ENCODE measurements at places on chromosomes 5 and 9.

DNA sequence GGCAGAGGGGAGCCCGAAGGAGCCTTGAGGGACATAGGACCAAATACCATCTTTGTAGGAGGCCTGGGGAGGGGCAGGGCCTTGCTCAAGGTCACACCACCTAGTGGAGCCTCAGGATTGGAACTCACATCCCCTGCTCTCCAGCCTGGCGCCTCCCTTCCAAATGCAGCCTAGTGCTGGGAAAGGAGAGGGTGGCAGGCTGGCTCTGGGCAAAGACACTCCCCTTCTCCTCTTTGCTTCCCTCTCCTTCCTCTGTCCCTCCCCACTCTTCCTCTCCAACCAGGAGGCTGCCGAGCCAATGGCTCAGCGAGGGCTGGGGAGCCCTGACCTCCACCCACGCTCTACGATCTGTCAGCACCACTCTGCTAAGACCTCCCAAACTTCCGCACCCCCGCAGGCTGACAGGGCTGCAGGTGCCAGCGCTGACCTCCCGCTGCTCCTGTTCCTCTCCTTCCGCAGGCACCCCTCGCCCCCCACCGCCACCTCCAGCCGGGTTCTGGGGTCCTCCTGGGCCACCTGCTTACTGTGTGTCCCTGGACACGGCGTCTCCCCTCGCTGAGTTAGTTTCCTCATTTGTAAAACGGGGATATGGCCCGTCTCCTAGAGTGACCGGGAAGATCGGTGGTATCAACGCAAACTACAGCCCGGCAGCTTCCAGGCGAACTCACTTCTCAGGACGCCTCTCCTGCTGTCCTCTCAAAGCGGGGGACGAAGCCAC is 52.9 kb downstream of the C9orf50 start:
- no peak for DNase-seq

GRCh38 chr5:150236981-150237754 is 47.3 kb downstream of the SLC6A7 start:
- no peak for DNase-seq

DNA sequence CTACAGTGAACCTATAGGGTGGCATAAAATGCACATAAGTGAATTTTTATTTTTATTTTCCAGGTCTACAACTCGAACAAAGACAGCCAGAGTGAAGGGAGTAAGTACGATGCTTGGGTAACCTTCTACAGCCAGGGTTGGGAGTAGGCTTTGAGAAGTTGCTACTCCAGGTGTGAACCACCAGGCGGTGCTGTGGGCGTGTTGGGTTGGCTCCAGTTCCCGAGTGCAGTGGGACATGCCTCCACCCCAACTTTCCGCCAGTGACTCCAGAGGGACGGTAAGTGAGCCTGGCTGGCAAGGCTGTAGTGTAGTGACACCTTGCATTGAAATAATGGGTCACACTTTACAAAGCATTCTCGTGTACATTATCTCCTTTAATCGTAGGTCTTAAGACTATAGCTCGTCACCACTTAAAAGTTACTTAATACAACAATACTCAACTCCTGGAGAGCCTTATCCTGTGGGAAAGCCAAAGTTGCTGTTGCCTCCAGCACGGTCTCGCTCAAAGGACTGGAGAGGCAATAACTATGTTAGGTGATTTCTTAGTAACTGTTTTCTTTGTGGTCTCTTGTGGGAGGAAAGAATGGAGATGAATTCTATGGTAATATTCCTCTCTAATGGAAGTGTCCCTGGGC is 244.0 kb downstream of the ARHGAP26 start:
- DNase-seq, result peak; percentile 30

DNA sequence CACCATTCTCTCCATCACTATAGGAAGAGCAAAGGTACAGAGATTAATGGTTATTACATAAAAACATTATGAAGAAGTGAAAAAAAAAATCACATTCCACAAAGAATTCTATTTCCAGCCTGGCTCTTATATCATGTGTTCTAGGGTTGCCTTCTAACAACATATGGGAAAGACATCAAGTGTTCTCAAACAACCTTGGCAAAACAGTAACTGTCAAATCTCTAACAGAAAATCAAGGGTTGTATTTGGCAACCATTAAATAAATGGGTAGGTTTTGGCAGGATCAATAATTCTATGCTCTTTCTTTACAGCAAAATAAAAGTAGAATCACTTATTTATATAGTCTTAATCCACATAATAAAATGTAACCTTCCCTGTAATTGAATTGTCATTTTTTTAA is 728.9 kb downstream of the MAT2B start:
- DNase-seq, result no peak

DNA sequence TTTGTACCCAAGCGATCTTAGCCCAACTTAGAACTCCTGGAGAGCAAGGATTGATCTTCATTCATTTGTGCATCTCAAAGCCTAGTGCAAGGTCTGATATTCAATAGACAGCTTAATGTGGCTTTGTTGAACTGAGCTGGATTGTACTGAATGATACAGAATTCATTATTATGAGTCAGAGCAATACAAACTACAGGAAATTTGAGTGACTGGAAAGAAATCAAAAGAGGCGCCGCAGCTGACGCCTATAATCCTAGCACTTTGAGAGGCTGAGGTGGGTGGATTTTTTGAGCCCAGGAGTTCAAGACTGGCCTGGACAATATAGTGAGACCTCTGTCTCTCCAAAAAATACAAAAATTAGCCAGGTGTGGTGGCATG is 58.6 kb downstream of the ENC1 start:
- no peak for DNase-seq

DNA sequence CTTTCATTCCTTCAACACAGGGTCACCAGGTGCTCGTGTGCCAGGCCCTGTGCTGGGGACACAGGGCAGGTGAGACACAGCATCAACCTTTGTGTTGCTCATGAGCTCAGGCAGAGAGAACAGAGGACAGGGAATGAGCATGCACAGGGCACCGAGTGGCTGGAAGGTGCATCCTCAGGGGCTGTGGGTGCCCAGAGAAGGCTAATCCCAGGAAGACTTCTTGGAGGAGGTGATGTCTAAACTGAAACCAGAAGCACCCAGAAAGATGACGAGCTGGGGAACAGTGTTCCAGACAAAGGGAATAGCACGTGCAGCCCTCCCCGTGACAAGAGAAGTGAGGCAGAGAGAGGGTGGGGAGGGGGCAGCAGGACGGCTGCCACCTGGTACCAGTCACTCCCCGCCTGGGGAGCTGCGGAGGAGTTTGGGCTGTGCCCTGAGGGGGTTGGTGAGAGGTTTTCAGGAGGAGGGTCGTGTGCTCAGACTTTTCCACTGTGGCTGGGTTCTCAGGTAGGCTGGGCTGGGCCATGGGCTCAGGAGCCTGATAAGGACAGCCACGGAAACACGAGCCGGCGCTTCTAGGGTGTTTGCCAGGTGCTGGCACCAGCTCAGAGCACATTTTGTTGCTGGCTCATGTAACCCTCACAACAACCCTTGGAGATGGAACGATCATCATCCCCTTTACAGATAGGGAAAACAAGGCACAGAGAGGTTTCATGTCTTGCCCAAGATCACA is 46.0 kb downstream of the HMCN2 start:
- no peak for DNase-seq
